Posterior cingulate gyrus (tissue), 11 donors: ENCODE measurements at places on chromosomes 6 and 20.
A peak's percentile ranks its signal among the peaks of the same experiment; 100 is the strongest.

- no peak for DNase-seq
Observed at GRCh38 chr6:74073429-74073828, 377.4 kb downstream of the CD109 start.

GRCh38 chr6:35305117-35305516 is 7.5 kb downstream of the DEF6 start:
- no peak for DNase-seq

GRCh38 chr6:85975957-85976356 is 333.3 kb upstream of the SYNCRIP start:
- DNase-seq: no peak

DNA sequence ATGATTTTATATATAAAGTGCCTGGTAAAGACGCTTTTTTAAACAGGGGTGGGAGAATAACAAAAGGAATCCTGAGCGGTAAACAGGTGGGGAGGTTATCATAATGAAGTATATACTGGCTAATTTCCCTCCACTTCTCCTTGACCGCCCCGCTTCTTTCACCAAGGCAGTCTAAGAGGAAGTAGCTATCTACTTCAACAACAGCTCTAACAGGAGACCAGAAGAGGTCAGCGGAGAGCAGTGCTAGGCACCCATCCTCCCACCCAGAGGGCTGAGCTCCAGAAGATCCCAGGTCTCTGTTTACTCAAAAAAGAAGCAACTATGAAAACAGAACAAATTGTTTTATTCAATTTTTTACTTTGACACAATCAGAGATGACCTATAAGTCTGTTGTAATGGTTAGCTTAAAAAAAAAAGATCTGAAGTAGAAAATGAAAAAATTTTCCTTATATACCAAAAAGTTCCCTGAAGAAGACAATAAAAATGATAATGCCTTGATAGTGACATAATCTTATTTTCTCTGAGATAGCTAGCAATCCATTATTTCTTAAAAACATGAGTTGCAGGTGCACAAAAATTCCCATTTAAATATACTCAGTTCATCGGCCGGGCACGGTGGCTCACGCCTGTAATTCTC is 141.1 kb downstream of the PDSS2 start:
- peak; percentile 27 for DNase-seq

- DNase-seq: no peak
Observed at GRCh38 chr6:44660561-44661220, 273.2 kb downstream of the CDC5L start.

DNA sequence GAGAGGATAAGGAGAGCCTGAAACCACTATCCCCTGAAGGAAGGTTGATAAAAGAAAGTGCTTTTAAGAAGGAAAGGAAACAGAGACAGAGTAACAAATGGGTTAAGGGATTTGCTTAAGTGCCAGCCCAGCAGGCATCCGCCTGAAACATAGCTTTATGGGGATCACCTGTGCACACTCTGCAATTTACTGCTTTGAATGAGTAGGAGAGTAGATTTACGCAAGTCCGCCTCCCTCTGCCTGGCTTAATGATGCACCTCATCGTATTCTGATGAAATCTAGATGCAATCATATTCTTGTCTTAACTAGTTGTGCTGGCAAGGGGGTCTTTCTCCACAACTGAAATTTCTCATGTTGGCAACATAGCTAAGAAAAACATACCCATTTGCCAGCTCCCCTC is 101.1 kb upstream of the ID4 start:
- DNase-seq: no peak

DNA sequence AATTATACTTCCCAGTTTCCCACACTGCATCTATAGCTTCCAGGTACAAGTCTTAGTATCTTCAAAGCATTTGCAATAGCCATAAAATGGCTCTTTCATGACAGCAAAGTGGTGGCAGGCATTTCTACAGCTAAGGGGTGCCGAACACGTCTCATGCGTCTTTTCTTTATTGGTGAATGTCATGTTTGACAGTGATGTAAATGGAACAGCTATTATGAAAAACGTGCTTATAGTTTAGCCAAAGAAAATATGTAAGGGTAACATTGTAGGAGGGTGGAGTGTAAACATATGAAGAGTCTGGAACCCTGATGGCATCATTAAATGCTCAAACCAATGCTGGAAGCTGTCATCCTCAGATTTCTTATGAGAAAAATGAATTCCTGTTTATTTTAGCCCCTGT is 37.9 kb downstream of the COL11A2 start:
- DNase-seq: no peak

GRCh38 chr6:29739136-29739881 is 16.1 kb downstream of the HLA-F start:
- no peak for DNase-seq

DNA sequence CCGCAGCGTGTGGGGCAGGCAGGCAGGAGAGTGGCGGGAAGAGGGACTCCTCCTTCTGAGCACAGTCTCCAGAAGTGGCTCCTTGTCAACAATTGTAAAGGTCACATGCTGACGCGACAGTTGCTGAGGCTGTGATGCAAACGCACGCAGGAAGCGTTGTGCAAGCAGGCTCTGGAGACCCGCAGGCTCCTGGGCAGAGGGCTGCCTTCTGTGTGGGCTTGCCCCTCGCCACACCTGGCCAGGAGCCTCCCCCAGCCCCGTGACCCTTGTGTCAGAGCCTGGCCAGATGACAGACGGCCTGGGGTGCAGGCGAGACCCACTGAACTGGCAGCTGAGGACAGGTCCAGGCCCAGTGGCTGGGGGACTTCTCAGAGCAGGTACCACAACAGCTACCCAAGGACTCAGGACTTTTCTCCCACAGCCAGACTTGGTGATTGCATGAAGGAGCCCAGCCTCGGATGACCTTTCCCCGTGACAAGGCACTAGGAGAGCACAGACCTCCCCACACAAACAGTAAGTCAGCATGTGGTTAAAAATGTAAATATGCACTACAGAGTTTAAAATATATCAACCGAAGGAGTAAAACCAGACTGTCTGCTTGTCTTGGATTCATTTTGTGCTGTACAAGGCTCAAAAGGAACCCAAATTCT is 222.1 kb upstream of the RREB1 start:
- no peak for DNase-seq

- DNase-seq: peak; percentile 43
Observed at GRCh38 chr6:155328074-155328538, 13.8 kb upstream of the TFB1M start.

DNA sequence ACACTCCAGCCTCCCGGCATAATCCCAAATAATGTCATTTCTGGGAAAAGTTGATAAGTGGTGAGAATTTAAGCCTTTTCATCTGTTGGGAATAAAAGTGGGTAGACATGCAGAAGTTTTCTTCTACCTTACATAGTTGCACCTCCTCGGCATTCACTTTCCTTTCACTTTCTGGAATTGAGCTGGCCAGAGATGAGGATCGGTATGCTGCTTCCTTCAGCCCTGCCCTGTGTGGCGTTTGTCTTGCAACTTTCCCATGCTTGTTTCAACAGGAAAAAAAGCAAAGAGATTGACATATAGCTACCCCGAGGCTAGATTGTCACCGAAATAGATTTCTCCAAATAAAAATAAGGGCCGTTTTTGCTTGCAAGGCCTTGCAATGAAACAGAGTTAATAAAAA is 65.8 kb upstream of the JAG1 start:
- DNase-seq: no peak

DNA sequence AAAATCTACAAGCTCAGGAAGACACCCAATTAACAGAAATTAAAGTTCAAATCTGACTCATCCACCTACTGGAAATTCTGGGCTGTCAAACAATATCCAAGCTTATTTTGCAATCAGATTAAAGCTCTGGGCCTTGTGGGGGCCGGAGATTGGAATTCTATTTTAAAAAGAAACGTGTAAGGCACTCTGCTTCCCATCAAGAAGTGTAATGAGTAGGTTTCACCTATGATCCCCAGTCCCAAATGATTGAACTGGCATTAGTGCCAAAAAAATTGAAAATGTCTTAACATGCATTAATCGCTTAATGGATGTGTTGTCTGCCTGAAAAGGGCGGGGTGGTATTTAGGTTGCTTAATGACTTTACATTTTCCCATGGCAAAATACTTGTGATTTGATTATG is 542.4 kb upstream of the BTBD3 start:
- no peak for DNase-seq

GRCh38 chr6:168217880-168218537 is 101.6 kb downstream of the DACT2 start:
- no peak for DNase-seq

- peak; percentile 90 for DNase-seq
Observed at GRCh38 chr6:31396422-31397152, 6.8 kb upstream of the MICA start.

DNA sequence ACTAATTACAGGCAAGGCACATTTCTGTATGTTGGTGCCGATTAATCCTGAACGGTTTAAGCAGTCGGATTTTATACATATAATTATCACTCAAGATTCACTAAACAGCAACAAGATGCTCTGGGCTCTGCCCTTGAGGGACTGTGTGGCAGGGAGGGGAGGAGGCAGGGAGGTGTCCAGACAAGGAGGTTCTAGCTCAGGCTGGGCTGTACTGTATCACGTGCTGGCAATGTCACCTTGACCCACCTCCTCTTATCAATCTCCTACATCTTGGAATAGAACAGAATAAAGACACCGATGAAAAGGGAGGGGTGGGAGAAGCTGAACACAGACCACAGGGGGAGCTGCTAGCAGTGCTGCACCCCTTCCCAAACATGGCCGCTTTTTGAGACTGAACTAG is 65.7 kb downstream of the LRFN2 start:
- no peak for DNase-seq

GRCh38 chr6:147022041-147022440 is 182.2 kb upstream of the STXBP5 start:
- DNase-seq: no peak

- no peak for DNase-seq
Observed at GRCh38 chr6:119612176-119612891, 262.8 kb upstream of the MAN1A1 start.

DNA sequence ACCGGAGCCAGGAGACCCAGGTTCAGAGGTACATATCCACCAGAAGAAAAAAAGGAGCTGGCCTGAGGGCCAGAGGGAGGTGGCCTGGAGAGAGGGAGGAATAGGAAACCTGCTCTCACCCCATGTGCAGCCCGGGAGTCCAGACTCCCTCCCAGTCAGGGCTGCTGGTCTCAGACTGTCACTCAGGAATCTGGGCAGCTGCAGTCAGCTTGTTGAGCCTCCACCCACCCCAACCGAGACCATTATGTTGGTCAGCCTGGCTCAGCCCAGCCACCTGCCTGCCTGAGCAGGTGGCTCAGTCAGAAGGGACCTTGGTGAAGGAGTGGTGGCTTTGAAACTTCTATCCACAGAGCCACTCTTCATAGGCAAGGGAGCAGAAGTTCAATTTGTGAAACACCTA is 53.3 kb upstream of the EPB41L1 start:
- no peak for DNase-seq

- DNase-seq: no peak
Observed at GRCh38 chr6:34315780-34316179, 67.0 kb upstream of the SMIM29 start.

- peak; percentile 40 for DNase-seq
Observed at GRCh38 chr6:93417421-93418013, 1.8 kb downstream of the EPHA7 start.

DNA sequence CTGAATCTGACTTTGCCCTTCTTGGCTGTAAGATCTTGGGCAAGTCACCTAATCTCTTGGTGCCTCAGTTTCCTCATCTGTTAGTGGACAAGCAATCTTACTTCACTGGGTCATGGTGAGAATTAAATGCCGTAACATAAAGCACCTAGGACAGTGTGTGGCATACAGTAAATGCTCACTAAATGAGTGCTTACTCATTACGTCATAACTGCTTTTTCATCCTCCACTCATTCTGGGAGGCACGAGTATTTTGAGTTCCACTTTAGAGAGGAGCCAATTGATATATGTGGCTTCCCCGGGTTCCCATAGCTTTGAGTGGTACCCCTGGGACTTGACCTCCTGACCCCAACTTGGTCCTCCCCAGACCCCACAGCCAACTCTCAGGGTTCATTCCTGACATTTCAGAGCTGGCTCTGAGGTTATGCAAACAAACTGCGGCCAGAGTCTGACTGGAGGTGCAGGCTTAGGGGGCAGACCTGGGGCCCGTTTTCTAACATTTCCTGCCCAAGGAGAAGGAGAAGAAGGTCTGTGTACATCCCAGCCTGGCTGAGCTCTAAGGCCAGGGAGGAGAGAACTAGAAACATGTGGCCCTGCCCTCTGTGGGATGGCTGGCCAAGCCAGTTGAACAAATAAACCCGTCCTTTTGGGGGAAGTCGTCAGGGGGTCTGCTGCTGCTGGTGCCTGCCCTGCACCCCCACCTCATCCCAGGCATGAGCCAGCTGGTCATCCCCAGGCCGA is 5.8 kb downstream of the ANGPT4 start:
- DNase-seq: no peak

- DNase-seq: no peak
Observed at GRCh38 chr20:8670207-8670892, 398.5 kb upstream of the PLCB4 start.
